ENCODE measurements at places on chromosomes 6 and 20.
A peak's percentile ranks its signal among the peaks of the same experiment; 100 is the strongest.

- DNase-seq = peak; percentile 95
Observed at GRCh38 chr6:75208298-75209183, 2.7 kb upstream of the COL12A1 start.

- DNase-seq = no peak
Observed at GRCh38 chr6:111072801-111073360, 14.4 kb upstream of the SLC16A10 start.

- DNase-seq = no peak
Observed at GRCh38 chr20:53859684-53860083, 210.7 kb downstream of the BCAS1 start.

- DNase-seq = no peak
Observed at GRCh38 chr6:37511910-37512399, 12.3 kb upstream of the CCDC167 start.

DNA sequence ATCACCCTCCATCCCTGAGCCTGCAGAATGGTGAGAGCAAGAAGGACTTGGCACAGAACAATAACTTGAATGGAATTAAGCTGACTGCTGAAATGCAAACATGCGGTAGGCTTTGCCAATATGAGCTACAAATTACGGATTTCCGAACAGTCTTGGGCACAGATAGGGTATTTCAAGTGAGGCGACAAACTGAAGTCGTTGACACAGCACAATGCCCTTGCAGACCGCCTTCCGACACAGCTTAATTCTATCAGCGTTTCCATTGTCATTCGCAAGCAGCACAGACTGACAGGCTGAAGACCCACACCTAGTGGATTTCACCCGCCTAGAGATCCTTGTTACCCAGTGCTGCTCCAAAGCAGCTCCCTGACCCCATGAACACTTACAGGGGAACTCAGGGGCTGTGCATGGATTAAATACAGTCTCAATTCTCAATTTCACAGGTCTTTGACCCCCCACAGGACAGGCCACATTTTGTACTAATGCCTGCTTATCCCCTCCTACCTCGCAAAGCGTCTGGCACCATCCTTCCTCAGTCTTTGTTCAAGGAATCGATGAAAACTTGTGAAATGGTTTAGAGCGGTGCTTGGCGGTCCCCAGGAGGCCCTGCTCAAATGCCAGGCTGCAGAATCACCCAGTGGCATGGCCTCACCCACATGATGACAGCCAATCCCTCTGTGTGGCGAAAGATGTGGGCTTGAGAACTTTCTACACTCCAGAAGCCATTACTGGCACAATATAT is 34.6 kb downstream of the RAMACL start:
- DNase-seq = no peak

DNA sequence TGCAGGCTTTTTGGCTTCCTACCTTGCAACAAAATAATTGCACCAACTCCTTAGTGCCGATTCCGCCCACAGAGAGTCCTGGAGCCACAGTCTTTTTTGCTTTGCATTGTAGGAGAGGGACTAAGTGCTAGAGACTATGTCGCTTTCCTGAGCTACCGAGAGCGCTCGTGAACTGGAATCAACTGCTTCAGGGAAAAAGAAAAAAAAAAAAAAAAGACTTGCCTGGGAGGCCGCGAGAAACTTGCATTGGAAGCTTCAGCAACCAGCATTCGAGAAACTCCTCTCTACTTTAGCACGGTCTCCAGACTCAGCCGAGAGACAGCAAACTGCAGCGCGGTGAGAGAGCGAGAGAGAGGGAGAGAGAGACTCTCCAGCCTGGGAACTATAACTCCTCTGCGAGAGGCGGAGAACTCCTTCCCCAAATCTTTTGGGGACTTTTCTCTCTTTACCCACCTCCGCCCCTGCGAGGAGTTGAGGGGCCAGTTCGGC is 420 bp downstream of the SOX4 start:
- peak; percentile 87 for DNase-seq

- no peak for DNase-seq
Observed at GRCh38 chr6:98203170-98203806, 631.1 kb upstream of the POU3F2 start.

- DNase-seq = no peak
Observed at GRCh38 chr6:211871-212497, 80.3 kb upstream of the DUSP22 start.

GRCh38 chr6:115932481-115932880 is 128.2 kb downstream of the FRK start:
- peak; percentile 25 for DNase-seq

DNA sequence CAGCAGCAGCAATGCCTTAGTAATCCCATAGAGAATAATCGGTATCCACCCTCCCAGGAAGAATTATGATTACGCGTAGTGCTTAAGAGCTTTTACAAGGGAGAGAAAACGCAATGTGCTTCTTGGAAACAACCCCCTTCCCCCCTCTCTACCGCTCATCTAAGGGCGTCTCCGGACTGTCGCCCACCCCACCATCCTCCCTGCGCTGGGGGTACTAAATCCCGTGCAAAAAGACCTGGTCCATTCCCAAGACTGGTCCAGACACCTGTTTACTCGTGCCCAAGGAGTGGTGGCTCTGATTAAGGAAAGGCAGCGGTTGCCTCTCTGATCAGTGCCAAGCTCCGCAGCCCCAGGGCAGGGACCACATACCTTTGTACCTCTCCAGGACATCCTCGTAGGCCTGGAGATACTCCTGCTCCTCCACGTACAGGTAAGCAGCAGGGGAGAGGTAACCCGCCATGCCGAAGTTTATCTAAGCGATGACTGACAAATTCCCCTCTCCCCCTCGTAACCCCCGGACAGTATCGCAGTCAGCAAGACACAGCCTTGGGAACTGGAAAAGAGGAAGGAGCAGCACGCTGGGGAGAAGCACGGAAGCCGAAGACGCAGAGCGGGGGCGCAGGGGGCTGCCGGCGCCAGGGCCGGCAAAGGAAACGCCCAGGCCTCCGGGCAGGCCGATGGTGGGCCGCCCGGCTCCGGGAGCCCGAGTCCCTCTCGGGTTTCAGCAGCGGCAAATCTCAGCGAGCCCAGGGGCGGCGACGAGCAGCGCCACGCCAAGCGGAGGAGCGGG is 112.0 kb upstream of the BEND6 start:
- peak; percentile 76 for DNase-seq

GRCh38 chr20:37095599-37096414 is at the start of gene RBL1:
RBL1 (minus strand) TSS chr20:37095997; CDS start chr20:37095928, 69 bp downstream.
- peak; percentile 96 for DNase-seq

GRCh38 chr6:107244082-107244741 is 128.9 kb upstream of the BEND3 start:
- no peak for DNase-seq

- no peak for DNase-seq
Observed at GRCh38 chr6:8207869-8208191, 105.5 kb upstream of the EEF1E1 start.

DNA sequence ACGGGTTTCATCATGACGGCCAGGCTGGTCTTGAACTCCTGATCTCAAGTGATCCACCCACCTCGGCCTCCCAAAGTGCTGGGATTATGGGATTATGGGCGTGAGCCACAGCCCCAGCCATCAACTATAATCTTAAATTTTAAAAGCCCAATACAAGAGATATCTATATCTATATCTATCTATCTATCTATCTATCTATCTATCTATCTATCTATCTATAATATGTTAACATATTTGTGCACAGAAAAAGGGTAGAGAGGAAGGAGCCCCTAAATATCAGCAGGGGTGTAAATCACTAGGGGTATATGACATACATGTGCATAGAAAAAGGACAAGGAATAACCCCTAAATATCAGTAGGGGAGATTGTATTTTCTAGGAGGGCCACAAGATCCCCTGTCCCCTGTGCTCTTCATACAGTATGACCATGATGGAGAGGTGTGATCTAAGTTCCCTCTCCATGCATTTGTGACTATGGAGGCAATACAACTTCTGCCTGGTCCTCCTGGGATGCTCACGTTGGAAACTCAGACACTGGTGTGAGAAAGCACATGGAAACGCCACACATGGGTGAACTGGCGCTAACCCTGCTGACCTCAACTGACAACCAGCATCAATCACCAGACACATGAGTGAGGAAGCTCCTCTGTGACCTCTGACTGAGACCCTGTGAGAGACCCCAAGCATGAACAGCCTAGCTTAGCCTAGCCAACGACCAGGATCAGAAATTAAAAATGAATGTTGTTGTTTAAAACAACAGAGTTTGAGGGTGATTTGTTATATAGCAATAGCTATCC is 1.2 kb upstream of the SPATS1 start:
- DNase-seq = no peak

- DNase-seq = no peak
Observed at GRCh38 chr20:23492292-23492691, 1.4 kb downstream of the CST8 start.

- DNase-seq = no peak
Observed at GRCh38 chr6:85561750-85562357, 31.8 kb downstream of the SNX14 start.

DNA sequence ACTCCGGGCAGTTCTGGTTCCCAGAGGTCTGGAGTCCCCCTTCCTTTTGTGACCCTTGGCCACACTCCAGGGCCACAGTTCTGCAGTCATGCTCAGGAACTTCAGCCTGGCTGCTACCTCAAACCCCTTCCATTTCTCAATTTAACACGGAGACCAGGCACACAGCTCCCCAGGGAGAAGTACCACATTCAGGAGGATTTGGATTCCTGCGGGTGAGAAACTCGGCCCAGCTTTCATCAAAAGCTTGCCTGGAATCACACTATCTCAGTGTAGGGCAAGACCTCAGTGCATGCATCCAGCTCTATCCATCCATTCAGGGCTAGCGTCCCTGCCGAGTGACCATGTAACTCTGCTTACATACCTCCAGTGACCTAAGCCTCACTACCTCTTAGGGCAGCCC is 16.8 kb upstream of the IP6K3 start:
- no peak for DNase-seq

DNA sequence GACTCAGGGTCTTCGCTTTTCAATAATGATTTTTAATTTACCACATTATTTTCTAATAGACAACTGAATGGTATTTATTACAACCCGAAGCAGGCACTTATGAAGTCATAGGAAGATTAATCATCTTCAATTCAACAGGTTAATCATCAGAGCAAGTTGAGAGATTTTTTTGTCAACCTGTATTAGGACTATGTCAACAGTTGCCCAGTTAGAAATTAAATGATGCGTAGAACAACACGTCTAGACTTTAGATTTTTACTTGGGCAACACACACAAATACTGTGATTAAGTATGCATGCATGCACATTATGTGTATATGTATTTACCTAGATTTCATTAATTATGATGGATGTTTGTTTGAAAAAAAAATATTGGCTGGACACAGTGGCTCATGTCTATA is 4.3 kb downstream of the ILRUN start:
- DNase-seq = no peak

GRCh38 chr6:100454551-100455229 is 10.0 kb downstream of the SIM1 start:
- DNase-seq = no peak

- DNase-seq = no peak
Observed at GRCh38 chr20:32832664-32833063, 12.9 kb downstream of the MAPRE1 start.

DNA sequence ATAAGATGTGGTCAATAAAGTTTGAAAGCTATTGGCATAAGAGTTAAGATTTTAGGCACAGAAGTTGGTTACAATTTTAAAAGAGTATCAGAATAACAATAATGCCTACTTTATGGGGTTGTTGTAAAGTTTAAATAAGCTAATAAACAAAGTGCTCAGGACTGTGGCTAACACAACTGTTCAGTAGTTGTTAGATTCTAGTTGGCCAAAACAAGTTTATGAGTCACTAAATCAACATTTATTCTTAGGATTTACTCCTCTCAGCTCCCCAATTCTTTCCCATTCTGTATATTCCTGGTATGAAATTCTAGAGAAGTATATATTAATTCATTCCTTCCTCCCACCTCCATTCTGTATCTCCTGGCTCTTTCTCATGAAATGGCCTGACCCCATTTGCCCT is 14.5 kb downstream of the RMND1 start:
- peak; percentile 41 for DNase-seq

- no peak for DNase-seq
Observed at GRCh38 chr6:56850626-56851025, 104.3 kb upstream of the BEND6 start.

DNA sequence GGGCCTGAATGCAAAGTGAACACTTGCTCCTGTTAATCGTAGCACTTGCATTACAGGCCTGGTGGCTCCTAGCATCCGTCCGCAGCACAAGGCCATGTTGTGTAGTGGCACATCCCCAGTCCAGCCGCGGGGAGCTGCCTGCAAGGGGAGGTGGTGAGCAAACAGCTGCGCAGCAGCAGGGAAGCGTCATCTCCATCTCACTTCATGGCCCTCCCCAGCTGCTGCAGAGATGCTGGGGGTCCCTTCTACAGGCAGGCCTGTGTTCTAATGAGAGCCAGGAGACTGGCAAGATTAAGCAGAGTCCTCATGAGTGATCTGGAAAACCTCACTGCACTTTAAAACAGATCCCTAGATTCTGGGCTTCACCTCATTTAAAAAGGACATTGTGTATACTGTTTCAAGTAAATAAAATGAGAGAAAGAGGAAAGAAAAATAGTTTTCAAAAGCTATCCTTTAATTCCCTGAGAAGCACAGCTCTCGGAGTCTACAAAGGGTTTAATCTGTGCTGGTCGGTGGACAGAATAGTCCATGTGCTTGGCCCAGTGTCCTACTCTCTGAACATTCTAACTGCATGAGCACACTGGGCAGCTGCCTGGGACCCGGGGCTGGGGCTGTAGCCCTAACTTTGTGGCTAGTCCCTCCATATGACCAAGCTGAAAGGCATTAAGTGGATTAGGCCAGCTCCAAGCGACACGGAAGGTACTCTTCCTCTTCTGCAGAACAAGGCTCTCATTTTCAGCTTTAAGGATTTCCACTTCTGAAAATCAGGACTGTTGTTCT is 125.8 kb downstream of the LY86 start:
- no peak for DNase-seq

GRCh38 chr6:169212897-169213813 is 40.5 kb downstream of the THBS2 start:
- DNase-seq = peak; percentile 94

GRCh38 chr20:711576-711975 is 36.0 kb upstream of the SCRT2 start:
- no peak for DNase-seq

GRCh38 chr20:47466213-47466612 is 35.5 kb upstream of the NCOA3 start:
- no peak for DNase-seq

DNA sequence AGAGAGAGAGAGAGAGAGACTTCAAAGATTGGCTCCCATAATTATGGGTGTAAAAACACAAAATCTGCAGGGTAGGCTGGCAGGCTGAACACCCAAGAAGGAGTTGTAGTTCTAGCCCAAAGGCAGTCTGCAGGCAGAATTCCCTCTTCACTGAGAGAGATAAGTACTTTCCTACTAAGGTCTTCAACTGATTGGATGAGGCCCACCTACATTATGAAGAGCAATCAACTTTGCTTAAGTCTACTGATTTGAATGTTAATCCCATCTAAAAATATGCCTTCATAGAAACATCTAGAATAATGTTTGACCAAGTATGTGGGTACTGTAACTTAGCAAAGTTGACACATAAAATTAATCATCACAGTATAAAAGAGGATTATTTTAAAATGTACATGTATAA is 949.7 kb downstream of the HACE1 start:
- DNase-seq = no peak
